HT1080 (cell line): ENCODE measurements at places on chromosomes 3 and 15. TPM values are rescaled to one million over a fixed set of nuclear protein-coding genes. Genes with fewer than 3 reads are reported as not detected.

Gene LRRIQ4
- total RNA-seq = not detected in 2 replicates

Gene RTP3
- not detected in 2 replicates for total RNA-seq

Gene ILDR1
- not detected in 2 replicates for total RNA-seq

Gene XCR1
- total RNA-seq = not detected in 2 replicates

Gene DNASE1L3
- not detected in 2 replicates for total RNA-seq

Gene RLBP1
- not detected in 2 replicates for total RNA-seq

Gene ARGFX
- total RNA-seq = not detected in 2 replicates

Gene GOLGA8S
- total RNA-seq = not detected in 2 replicates
